ENCODE measurements at places on chromosomes 1 and 21.

GRCh38 chr1:23100074-23100748 lies 68.4 kb downstream of the LUZP1 start:
- peak; percentile 63 for DNase-seq

DNA sequence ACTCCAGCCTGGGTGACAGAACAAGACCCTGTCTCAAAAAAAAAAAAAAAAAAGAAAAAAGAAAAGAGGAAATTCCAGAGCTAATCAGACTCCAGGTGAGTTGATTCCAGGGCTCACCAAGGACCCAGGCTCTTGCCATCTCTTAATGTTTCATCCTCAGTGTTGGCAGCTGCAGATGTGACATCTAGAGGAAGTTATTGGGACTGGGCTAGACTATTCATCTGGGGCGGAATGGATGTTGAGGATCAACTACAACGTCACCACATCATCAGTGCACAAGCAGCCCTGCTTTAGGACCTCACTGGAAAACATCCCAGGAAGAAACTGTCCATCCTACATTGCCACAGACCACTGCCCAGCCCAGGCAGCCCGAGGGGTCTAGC lies 28.6 kb upstream of the PARP1 start:
- DNase-seq = no peak

- no peak for DNase-seq
Observed at GRCh38 chr1:40633931-40634376, 31.5 kb downstream of the RIMS3 start.

DNA sequence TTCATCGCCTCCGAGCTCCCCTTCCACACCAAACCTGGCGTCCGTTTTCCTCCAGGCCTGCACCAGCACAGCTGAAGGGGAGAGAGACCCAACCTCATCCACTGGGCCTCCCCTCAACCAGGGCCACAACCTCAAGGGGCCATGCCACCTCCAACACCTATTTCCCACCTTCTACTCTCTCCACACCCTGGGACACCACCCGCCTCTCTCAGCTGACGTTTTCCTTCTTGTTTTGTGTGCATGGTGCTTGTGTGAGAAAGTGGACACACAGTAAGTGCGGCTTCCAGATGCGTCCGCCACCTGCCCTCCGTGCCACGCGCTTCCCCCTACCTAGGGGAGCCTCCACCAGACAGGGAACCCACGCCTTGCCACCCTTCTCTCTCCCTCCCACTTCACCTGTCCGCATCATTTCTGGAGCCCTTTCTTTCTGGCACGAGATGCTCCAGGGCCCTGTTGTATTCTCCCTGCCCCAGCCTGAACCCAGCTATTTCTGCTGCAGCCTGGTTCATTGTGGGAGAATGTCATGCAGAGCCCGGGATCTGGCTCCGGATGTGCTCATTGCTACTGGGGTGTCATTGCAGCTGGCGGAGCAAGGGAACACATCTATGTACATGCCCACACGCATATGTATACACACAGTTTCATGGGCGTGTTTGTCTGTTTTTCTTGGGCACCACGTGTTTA lies 1.3 kb upstream of the GNB1 start:
- DNase-seq = no peak

DNA sequence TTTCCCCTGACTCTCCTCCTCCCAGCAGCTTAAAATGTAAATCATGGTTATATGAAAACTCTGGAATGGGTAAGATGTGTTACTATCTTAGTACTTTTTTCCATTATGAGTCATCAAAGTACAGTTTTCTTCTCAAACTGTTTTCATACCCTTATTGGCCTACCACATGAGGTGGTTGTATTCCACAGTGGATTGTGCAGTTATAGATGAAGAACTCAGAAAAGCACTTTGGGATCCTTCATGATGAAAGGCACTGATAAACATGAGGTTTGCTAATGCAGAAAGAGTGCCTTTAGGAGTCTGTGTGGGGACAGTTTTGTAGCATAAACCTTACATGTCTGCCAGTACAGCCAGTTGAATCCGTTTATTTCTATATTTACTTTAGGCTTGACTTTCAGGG lies 32.0 kb upstream of the MYOCOS start:
- no peak for DNase-seq

DNA sequence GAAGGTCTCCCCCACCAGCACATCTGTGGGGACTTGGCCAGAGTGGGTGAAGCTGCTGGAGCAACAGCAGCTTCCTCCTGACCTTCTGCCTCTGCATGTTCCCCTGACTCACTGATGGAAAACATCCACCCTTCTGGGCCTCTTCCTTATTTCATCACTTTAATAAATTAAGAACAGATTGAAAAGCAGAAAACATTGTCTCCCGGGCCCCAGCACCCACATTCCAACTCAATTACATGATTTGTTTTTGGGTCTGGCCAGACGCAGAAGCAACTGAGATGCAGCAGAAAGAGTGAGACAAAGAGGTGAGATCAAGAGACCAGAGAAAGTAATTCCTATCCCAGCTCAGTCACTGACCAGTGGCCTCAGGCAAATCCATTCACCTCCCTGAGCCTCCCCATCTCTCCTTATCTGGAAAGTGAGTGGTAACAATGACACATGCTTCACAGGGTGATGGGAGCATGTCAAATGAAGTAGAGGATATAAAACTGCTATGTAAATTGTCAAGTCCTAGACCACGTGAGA lies 157.1 kb downstream of the ELAVL4 start:
- DNase-seq = no peak

DNA sequence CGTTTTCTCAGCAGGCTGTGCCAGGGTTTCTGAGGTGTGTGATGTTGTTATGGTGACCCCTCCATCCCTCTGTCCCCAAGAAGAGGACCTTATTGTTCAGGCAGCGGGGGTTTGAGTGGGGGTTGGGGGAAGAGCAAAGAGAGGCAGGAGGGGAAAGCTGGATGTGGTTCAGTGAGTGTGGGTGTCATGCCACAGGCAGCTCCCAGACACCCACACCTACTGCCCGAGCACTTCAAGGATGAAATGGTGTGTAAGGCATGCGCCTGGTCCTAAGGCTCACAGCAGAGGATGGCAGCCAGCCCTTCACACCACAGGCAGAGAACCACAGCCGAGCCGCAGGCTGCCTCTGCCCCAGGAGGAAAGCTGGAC lies 49.9 kb upstream of the STUM start:
- no peak for DNase-seq

- DNase-seq = no peak
Observed at GRCh38 chr1:15807121-15807520, 328 bp downstream of the UQCRHL start.

- no peak for DNase-seq
Observed at GRCh38 chr1:162404550-162405160, 7.3 kb downstream of the SH2D1B start.

- DNase-seq = no peak
Observed at GRCh38 chr1:218347723-218348627, 2.8 kb downstream of the TGFB2 start.

GRCh38 chr1:11132563-11133293 lies 33.1 kb upstream of the EXOSC10 start:
- no peak for DNase-seq

- DNase-seq = no peak
Observed at GRCh38 chr1:21492356-21492625, 16.9 kb upstream of the ALPL start.

GRCh38 chr1:213724640-213725536 lies 262.9 kb upstream of the PROX1 start:
- DNase-seq = no peak

DNA sequence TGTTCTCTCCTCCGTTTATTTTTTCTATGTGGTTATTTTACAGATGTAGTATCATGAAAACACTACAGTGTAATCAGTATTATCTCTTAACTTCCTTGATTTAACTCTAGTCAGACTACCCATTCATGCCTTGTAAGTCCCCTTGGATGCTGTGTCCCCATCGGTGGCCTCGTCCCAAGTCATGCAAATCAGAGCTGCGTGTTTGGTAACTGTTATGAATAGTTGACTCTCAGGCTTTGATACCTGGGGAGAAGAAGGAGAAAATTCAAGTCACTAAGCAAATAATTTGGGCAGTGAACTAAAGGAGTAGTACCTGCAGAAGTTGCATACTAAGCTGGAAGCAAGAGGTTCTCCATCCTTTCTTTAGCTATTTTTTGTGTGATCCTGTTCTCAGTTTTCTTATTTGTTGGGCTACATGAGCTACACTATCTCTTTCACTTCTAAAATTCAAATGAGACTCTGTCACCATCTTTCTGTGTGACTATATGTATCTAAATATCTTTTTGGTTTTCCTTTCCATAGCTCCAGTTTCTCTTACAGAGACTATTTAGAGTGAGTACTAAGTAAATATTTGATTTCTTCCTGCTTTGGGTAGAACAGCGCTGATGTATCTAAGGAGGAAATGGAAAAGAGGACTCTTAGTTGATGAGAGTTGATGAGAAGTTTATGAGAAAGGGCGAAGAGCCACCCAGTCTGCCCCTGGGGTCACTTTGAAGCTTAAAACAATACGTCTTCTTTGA lies 50.9 kb downstream of the VANGL2 start:
- DNase-seq = no peak

GRCh38 chr1:154446292-154446691 lies 41.1 kb downstream of the IL6R start:
- peak; percentile 29 for DNase-seq

DNA sequence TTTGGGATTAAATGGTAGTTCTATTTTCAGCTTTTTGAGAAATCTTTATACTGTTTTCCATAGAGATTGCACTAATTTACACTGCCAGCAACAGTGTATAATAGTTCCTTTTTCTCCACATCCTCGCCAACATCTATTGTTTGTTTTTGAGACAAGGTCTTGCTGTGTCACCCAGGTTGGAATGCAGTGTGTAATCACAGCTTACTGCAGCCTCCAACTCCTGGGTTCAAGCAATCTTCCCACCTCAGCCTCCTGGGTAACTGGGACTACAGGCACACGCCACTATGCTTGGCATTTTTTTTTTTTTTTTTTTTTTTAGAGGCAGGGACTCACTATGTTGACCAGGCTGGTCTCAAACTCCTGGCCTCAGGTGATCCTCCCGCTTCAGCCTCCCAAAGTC lies 164.5 kb upstream of the CXADR start:
- DNase-seq = no peak

DNA sequence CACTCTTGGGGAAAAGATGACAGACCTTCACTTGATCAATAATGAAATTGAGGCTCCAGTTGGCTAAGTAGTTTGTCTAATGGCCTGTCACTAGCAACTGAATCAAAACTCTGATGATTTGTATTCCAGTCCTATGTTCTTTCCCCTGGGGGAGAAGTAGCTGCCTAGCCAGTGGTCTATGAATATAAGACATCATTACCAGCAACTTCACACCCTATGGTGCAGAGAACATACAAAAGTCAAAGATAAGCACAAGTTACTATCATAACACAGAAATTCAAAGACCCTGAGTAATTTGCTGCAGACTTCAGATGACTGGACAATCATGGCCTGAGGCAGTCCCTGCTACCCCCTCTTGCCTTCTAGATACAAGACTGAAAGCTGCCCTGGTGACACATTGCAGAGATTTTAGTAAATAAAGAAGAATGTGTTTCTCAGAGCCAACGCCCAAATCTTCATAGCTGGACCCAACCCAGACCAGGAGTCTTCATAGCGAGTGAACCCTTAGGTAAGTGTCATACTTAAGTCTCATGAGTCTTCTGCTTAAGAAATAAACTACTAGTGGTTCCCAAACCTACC lies 993 bp downstream of the PDZK1 start:
- peak; percentile 76 for DNase-seq

Data from T1000 (cell line).